ENCODE measurements at places on chromosomes 12 and 14. TPM values are rescaled to one million over a fixed set of nuclear protein-coding genes. Genes with fewer than 3 reads are reported as not detected.

PPM1H gene
- total RNA-seq = 31.0 TPM

DACT1 gene
- 29.7 TPM for total RNA-seq

ETV6 gene
- total RNA-seq = 47.1 TPM

KRT81 gene
- 0.31 TPM for total RNA-seq

AMN gene
- 18.3 TPM for total RNA-seq

DPPA3 gene
- total RNA-seq = not detected

GNB3 gene
- total RNA-seq = 6.3 TPM

SMIM41 gene
- not detected for total RNA-seq

ZFYVE1 gene
- total RNA-seq = 18.6 TPM

ITGB7 gene
- total RNA-seq = 3.2 TPM

PLEKHG7 gene
- not detected for total RNA-seq

TEX52 gene
- total RNA-seq = not detected

OAS2 gene
- 4.2 TPM for total RNA-seq

KLRK1 gene
- total RNA-seq = not detected

PAX9 gene
- total RNA-seq = 6.3 TPM

ERC1 gene
- total RNA-seq = 62.8 TPM

SOX5 gene
- 32.8 TPM for total RNA-seq

TAS2R42 gene
- total RNA-seq = not detected

RPGRIP1 gene
- 0.19 TPM for total RNA-seq

HSPB8 gene
- 17.0 TPM for total RNA-seq

TMEM30B gene
- 12.2 TPM for total RNA-seq

CLEC6A gene
- not detected for total RNA-seq

MEG3 gene
- total RNA-seq = 0.74 TPM

AHNAK2 gene
- 2.0 TPM for total RNA-seq

GAS2L3 gene
- total RNA-seq = 29.4 TPM

REP15 gene
- 3.4 TPM for total RNA-seq

USP44 gene
- 0.69 TPM for total RNA-seq

LMO3 gene
- 4.1 TPM for total RNA-seq

LRRK2 gene
- 1.4 TPM for total RNA-seq

GPR84 gene
- total RNA-seq = not detected

OASL gene
- 0.19 TPM for total RNA-seq

TMEM121 gene
- 1.4 TPM for total RNA-seq

Data from type B pancreatic cell (in vitro differentiated cells).